ENCODE measurements at places on chromosomes 13 and 19.

DNA sequence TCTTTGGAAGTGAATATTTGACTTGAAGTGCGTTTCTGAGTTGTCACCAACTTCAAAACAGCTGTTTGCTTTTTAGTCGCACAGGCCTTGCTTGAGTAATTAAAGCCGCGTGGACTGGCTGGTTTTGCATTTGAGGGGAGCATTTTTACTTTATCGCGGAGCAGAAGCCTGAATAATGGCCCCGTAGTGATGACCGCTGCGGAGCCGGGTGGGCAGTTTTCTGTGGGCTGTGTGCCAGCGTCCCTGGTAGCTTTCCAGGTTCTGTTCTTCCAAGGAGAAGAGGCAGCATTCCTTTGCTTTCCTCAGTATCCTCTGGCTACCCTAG lies 1.1 kb downstream of the NAA16 start:
- peak; percentile 23 for DNase-seq

GRCh38 chr13:98263841-98264240 lies 86.8 kb upstream of the RNF113B start:
- DNase-seq, result no peak

- no peak for DNase-seq
Measured at GRCh38 chr19:16715611-16716010, 4.0 kb upstream of the NWD1 start.

DNA sequence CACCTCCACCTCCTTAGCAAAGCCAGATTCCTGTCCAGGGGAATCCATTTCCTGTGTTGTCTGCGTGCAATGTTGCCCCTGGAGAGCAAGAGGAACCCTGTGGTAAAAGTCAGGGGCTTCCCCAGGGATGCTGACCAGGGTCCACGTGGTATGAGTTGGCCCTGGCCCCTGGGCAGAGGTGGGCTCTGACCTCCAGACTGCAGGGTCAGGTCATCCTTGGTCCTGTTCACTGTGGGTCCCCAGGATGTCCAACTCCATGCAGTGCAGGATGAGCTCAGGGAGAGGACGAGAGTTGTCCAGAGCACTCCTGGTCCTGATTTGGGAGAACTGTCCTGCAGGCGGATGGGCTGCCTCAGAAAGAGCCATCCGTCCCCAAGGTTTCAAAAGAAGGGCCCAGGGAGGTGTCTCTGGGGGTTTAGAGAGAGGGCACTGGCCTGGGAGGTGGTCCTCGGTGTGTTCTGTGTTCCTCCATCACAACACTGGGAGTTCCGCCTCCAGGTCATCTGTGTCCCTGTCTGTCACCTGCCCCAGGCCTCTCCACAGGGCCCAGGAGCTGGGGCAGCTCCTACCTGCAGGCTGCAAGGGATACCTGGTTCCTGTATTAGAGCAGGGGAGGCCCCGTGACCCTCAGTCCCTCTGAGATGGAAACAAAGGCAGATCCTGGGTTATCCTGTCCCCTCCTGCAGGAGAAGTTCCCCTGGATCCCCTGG lies 1.2 kb upstream of the CEACAM4 start:
- no peak for DNase-seq

DNA sequence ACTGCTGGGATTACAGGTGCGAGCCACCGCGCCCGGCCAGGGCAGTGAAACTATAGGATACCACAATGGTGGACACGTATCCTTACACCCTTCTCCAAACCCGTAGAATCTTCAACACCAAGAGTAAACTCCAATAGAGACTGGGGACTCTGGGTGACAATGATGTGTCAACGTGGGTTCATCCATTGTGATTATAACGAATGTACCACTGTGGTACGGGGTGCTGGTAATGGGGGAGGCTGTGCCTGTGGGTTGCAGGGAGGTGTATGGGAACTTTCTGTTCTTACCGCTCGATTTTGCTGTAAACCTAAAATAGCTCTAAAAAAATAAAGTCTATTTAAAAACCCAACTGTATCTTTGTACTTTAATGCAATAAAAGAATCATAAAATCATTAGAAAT lies 11.6 kb downstream of the GNG7 start:
- DNase-seq, result no peak

DNA sequence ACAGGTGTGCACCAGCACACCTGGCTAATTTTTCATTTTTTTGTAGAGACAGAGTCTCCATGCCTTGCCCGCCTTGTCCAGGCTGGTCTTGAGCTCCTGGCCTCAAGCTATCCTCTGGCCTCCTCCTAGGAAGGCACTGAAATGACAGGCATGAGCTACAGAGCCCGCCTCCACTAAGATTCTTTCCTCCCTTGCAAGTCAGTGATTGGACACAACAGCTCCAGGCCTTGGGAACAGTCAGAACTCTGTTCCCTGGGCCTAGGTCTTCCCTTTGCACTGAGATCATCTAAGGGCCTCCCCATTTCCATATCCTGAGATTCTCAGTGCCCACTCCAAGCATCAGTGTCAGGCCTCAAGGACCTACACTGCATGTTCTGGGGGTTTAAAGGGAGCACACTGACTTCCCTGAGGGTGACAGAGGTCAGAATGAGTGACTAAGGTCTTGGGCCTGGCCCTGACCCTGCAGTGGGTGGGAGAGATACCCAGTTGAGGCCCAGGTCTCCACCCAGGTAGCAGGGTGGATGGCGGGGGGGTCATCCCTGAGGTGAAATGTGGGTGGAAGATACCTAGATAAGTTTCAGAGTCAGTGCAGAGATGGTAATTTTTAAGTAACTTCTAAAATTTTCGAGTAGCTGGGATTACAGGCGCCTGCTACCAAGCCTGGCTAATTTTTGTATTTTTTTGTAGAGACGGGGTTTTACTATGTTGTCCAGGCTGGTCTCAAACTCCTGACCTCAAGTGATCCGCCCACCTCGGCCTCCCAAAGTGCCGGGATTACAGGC lies 17.3 kb upstream of the ERCC1 start:
- DNase-seq, result no peak

DNA sequence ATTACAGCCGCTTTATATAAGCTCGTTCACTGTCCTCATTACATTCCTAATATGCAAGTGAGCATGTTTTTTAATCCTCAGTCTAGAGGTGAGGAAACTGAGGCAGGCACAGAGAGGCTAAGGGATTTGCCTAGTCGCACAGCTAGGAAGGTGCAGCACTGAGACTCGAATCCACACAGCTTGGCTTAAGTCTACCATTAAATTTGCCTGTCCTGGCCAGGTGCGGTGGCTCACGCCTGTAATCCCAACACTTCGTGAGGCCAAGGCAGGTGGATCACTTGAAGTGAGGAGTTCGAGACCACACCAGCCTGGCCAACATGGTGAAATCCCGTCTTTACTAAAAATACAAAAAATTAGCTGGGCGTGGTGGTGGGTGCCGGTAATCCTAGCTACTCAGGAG lies 8.0 kb downstream of the RPS16 start:
- DNase-seq, result no peak

DNA sequence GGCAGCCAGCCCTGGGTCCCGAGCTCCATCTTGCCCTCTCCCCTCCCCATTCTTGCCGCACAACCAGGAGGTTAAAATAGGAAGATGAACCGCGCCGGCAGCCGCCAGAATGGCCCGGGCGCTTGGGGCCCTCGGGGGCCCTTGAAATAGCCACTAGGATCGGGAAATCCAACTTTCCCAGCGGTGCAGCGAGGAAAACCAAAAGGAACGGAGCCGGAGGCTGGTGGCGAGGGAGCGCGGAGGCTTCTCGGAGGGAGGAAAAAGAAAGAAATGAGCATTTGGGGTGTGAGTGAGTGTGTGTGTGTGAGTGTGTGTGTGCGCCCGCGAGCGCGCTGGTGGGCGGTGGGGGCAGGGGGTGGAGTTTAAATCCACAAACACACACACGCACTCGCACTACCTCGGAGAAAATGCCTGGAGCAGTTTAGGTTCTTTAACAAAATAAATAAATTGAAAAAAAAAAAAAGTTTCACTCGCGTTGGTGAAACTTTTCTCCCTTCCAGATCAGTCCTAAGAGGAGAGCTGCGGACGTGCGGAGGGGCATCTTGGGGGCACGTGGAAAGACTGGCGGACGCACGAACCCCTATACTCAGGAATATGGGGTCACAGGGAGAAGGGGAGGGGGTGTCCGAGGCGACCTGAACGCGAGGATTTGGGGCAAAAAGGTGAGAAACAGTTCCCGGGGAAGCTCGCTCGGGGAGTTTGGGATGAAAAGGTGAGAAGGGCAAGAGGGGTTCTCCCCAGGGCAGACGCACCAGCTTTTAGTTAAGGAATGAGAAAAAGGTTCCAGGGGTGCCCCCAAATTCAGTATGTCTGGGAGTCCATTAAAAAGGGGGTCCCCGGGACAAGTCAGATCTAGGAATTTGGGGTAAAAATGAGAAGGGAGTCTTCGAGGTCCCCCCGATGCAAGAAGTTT lies 1.3 kb downstream of the RFX2 start:
- no peak for DNase-seq

- no peak for DNase-seq
Measured at GRCh38 chr13:111866731-111867245, 200.2 kb upstream of the SOX1 start.

DNA sequence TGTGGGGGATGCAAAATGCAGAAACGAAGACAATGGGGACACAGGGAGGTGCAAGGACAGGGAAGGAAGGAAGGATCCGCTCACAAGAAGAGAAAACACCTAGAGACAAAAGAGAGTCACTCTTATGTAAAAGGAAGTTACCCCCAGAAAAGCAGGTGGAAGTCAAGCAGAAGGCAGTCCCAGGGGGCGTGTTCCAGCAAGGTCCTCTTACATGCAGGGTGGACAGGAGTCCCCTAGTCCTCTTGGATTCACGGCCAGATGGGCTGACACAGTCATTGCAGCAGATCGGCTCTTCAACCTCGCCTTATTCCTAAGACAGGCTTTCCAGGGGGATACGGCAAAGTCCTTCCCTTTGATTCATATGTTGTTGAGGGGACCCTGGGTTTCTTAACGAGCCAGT lies 83.9 kb upstream of the SPATA13 start:
- DNase-seq, result no peak

DNA sequence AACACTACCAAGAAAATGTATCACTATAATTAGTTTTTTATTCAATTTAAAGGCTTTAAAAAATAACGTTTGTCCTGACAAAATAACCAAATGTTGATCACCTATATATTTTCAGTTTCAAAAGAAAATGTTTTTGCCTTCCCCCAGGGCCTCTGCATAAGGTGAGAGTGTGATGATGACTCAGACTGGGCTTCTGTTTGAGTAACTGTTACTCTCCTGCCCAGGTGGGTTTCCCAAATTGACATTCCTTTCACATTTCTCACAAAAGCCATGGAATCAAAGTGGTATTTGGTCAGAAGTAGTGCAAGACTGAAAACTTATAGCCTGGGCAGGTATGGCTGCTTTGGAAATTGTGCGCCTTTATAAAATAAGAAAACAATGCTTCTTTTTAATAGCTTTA lies 180.6 kb downstream of the COG6 start:
- DNase-seq, result no peak

DNA sequence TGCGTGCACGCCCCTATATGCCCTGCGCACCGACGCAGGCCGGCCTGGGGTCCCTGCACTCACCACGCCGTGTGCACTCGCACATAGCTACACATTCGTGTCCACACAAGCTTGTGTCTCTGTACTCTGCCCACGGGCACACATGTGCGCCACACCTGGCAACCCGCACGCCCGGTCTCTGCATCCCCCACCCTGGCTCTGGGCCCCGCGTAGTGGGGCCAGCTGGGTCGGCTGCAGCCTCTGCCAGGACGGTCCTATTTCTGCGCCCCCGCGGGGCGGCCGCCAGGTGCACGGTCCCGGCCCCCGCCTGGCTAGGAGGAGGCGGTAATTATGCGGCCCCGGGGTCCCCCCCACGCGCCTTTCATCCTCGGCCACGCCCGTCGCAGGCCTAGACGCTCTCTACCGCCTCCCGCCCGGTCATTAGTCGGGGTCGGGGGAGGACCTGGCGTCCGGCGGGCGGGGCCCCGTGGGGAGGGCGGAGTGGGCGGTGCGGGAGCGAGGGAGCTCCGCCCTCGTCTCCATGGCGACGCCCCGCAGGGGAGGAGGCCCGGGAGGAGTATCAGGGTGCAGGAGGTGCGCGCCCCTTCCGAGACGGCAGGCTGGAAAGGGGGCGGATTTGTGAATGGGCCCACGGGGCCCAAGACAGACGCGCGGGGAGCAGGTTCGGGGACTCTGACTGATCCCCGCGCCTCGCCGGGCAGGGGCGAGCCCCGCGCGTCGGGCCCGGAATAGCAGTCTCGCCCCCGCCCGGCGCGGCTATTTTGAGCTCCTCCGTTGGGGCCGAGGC lies 2.8 kb upstream of the CIRBP start:
- peak; percentile 51 for DNase-seq

DNA sequence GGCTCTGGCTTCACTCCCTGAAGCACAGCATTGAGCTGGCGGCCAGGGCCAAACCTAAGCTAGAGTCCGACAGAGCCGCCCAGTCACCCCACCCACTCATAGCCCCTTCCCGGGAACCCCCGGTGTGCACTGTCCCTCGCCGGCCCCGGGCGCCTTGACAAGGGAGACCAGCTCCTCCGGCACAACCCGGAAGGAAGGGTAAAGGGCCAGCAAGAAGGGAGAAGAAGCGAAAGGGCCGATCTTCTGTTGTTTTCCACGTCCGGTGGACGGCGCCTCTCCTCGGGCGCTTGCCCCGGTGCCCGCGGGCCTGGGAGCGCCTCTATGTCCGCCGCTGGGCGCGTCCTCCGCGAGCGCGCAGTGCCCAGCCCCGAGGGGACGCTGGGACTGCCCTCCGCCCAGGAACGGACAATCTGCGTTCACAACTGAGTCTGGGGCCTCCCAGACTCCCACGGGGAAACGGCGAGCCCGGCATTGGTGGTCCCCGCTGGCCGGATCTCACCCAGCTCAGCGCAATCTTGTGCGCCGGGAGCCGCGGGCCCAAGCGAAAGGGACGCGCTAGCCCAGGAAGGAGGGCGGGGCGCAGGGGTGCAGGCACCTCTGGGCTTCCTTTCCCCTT lies 172.5 kb upstream of the MIR17HG start:
- no peak for DNase-seq

- no peak for DNase-seq
Measured at GRCh38 chr13:100694722-100695508, 20.3 kb upstream of the TMTC4 start.

- DNase-seq, result no peak
Measured at GRCh38 chr19:7497292-7497691, 8.5 kb upstream of the PEX11G start.

DNA sequence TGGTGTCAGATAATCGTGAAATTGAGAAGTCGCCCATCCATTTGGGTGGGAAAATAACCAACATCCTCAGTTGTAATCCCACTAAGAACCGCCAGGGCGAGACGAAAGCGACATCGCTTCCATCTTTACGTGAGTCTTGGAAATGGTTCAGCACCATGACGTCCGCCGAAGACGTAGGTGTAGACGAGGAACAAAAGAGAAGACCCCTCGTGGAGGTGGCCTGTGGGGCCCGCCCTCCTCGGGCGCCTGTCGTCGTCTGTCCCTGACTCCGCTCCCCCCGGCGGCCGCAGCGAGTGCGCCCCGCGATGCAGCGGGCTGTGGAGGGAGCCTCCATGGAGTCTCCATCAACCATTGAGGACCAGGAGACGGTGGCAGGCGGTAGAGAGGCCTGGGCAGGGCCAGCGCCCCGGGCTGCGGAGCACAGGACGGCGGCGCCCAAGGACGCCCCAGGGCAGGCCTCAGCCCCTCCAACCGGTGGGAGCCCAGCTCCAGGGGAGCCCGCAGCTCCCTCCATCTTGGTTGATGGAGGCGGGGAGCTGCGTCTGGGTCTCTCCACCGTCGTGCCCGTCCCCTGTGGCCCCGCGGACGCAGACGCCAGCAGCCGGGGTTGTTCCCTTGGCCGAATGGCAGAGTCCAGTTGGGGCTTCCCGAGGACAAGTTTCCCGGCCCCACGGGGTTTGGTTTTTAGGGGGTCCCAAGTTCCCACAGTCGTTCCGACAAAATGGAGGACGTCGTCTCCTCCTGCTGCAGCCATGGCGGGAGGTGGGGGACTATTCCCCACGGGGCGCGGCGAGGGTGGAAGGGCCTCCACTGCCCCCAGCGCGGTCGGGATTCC lies 990 bp upstream of the ZMYM2 start:
- DNase-seq, result peak; percentile 64

Data from GF-D8 (cell line).